ENCODE measurements at places on chromosomes 3 and 15.

DNA sequence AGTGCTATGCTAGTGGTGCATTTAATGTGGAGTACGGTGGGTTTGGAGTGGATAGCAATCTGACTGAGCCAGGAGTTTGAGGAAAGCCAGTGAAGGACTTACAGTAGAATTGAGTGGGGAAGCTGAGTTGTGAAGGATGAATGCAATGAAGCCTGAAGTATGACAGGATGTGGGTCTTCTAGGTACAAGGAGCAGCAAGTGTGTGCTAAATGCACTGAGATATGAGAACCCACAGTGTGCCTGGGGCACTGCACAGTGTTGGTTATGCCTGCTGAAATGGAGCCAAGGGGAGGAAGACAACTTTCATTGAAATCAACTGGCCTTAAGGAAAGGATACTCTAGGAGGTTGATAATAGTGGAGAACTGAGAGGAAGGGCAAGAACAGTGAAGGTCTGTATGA lies 105.5 kb upstream of the MRPL3 start:
- no peak for DNase-seq

DNA sequence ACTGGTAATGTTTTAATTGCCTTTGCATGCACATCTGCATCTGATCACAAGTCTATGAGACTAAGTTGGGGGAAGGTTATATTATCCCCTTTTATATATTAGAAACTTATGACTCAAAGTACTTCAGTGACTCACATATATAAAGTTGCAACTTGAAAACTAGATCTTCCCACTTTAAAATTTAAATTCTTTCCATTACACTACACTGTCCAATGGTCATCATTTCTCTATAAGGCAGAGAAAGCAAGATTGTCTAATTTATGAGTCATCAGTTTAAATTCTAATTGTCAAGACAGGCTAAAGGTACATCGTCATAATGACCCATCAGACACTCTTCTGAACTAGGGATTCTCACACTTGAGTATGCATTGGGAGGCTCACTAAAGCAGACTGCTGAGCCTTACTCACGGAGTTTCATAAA lies 37.9 kb downstream of the CPA3 start:
- DNase-seq = no peak

DNA sequence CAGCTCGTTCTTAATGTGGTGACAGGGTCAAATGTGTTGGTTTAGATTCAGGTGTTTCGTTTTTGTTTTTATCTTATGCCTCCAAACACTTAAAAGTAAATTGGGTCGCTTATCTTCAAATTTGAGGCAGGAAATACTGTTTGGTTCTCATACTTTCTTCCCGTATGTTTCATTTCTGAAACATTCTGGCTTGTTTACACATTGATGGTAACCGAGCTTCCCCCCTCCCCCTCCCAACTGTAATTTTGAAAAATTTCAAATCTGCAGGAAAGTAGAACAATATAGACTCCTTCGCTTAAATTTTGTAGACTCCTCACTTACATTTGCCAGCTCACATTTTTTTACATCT lies 64.9 kb downstream of the CMTM8 start:
- DNase-seq = no peak

GRCh38 chr3:66450390-66451022 lies 50.3 kb downstream of the LRIG1 start:
- DNase-seq = no peak

DNA sequence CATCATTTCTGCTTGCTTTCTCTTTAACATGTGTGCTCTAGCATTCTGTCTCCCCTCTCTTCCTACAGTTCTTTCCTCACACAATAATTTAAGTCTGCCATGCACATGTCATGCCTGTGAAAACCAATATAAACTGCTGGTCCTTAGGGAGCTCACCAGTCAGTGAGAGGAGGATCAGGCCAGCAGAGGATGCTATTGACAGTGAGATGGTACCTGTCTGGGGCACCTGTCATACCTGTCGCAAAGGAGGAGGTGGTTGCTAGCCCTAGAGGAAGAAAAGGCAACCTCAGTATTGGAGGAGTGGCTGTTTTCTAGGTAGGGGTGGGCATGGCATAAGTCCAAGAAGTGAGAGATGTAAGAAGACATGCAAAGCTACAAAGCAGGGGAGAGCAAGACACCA lies 194.6 kb downstream of the GABRG3 start:
- DNase-seq = no peak

Measured in stimulated activated CD8-positive, alpha-beta memory T cell treated with anti-CD3 and anti-CD28 coated beads, Interleukin-2, amount 100 ng/mL, for 1 hour (primary cell).